Panc1 (cell line): ENCODE measurements at places on chromosomes 2 and 18. TPM values are rescaled to one million over a fixed set of nuclear protein-coding genes. Genes with fewer than 3 reads are reported as not detected.

The GORASP2 gene
- total RNA-seq, result 62.5 TPM

The PMAIP1 gene
- total RNA-seq, result 7.7 TPM

The MGAT5 gene
- total RNA-seq, result 22.1 TPM

The GCG gene
- 0.31 TPM for total RNA-seq

The HOXD3 gene
- 1.8 TPM for total RNA-seq

The ALPG gene
- total RNA-seq, result 65.3 TPM

The RBBP8 gene
- total RNA-seq, result 62.8 TPM

DNA sequence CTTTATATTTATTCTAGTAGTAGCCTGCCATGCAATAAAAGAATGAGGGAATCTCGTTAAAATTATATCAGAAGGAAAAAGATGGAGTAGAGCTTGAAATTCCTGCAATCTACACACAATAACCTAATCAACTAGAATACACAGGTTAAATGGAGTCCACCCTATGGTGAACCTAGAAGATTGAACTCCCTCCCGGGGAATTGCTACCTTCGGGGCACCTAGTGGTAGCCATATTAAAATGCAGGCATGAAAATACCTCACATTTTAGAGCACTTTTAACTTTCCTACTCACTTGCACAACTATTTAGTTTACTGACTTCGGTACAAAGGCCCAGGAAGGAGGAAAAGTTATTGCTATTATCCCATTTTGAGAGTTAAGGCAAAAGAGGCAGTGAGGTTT is 174.5 kb downstream of the SS18 start:
- no peaks in the 10 kb centered on the region for H3K4me1 ChIP-seq
- H3K4me3 ChIP-seq, result no peak overlapping the region
- H3K27me3 ChIP-seq, result peaks cover 6% of the 10 kb centered on the region; the same call in 1 of the 2 replicates
- no peak for DNase-seq

- DNase-seq, result no peak
- H3K27ac ChIP-seq, result no peak overlapping the region
- H3K4me1 ChIP-seq, result no peaks in the 10 kb centered on the region
- no peaks in the 10 kb centered on the region for H3K27me3 ChIP-seq
- H3K4me3 ChIP-seq, result no peak overlapping the region
Observed at GRCh38 chr2:124437811-124438210, 412.7 kb downstream of the CNTNAP5 start.

DNA sequence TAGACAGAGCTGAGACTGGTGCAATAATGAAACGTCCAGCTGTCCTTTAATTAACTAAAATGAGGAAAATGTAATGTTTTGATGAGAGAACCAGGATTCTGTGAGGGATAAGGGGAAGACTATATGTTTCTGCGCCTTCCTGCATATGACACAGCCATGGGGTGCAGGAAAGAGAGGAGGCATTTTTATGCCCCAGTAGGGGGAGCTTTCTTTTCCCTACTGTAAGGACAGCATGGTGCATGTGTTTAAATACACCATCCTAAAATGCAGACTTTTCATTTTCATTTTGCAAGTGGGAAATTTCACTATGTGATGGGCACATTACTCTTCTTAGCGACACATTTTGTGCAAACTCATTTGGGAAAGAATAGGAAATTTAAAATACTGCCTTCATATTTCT is 446.1 kb downstream of the ARHGAP15 start:
- H3K4me3 ChIP-seq, result no peak overlapping the region
- no peak for DNase-seq
- no peaks in the 10 kb centered on the region for H3K36me3 ChIP-seq
- no peaks in the 10 kb centered on the region for H3K27me3 ChIP-seq
- no peak overlapping the region for H3K27ac ChIP-seq

- no peaks in the 10 kb centered on the region for H3K4me1 ChIP-seq
- H3K36me3 ChIP-seq, result no peaks in the 10 kb centered on the region
- no peak for DNase-seq
- H3K27me3 ChIP-seq, result no peaks in the 10 kb centered on the region
- H3K27ac ChIP-seq, result no peak overlapping the region
Observed at GRCh38 chr2:214471990-214472389, 61.1 kb downstream of the VWC2L start.

DNA sequence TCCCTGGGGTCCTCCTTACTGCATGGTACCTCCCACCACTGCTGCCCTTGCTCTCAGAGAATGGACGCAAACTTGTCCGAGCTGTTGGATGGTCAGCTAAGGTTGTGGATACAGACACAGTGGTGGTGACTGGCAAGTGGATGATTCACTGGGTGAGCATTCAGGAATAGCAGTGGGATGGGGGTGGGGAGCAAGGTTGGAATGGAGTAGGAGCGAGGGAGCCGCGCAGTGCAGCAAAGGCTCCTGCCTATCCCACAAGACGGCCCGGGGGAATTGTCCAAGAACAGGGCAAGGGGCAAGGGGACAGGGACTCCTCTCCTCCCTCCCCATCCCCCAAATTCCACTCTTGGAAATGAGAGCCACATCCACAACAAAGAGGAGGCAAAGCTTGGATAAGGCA is 102.2 kb downstream of the PIEZO2 start:
- H3K27me3 ChIP-seq, result no peaks in the 10 kb centered on the region
- DNase-seq, result no peak
- H3K4me3 ChIP-seq, result no peak overlapping the region

DNA sequence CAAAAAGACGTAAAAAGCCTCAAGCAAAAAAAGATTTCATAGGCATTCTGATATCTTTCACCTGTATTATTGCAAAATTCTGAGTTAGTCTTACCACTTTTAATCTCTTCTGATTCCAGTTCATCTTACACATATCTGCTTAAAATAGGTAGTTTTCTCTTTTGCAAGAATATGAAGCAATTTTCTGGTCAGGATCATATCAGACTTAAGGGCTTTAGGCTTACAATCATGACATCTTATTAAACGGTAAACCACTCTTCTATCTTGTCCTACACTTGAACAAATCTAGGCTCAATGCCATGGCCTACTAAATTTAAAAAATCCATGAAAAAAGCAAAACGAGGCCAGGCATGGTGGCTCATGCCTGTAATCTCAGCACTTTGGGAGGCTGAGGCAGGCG is 50.1 kb upstream of the GAREM1 start:
- no peak overlapping the region for H3K4me3 ChIP-seq

GRCh38 chr2:136217996-136218395 is 100.0 kb upstream of the CXCR4 start:
- H3K36me3 ChIP-seq, result no peaks in the 10 kb centered on the region
- no peaks in the 10 kb centered on the region for H3K4me1 ChIP-seq
- H3K4me3 ChIP-seq, result no peak overlapping the region
- no peak overlapping the region for H3K27ac ChIP-seq

DNA sequence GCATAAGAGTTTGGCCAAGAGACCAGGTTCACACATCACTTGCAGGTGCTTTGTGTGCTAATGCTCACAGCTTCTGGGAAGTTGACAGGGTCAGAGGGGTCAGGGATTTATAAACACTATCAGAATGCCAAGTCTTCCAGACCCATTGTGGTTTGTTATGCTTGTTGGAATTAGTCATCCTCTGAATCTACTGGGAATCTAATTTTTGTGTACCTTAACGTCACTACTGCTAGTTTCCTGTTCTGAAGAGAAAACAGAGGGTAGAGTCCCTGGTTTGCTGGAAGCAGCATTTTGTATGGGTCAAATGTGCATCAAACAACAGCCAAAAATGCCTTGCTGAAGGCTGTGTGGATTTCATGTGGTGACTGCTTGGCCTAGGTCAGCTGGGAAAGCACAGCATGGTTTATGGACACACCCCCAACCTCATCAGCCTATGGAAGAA is 33.3 kb downstream of the ANTXR1 start:
- peaks cover 12% of the 10 kb centered on the region for H3K36me3 ChIP-seq
- no peaks in the 10 kb centered on the region for H3K27me3 ChIP-seq
- H3K4me3 ChIP-seq, result no peak overlapping the region
- DNase-seq, result peak; percentile 35

- no peak overlapping the region for H3K4me3 ChIP-seq
- H3K36me3 ChIP-seq, result no peaks in the 10 kb centered on the region
- no peaks in the 10 kb centered on the region for H3K27me3 ChIP-seq
- no peak for DNase-seq
- no peaks in the 10 kb centered on the region for H3K4me1 ChIP-seq
Observed at GRCh38 chr2:60717691-60718090, 38.4 kb upstream of the PAPOLG start.

- peaks cover 6% of the 10 kb centered on the region for H3K27me3 ChIP-seq
- no peaks in the 10 kb centered on the region for H3K4me1 ChIP-seq
- no peak for DNase-seq
- no peak overlapping the region for H3K27ac ChIP-seq
- no peaks in the 10 kb centered on the region for H3K36me3 ChIP-seq
- no peak overlapping the region for H3K4me3 ChIP-seq
Observed at GRCh38 chr2:98280376-98281102, 65.7 kb upstream of the CNGA3 start.

- no peaks in the 10 kb centered on the region for H3K27me3 ChIP-seq
- no peak for DNase-seq
- no peaks in the 10 kb centered on the region for H3K4me1 ChIP-seq
- H3K36me3 ChIP-seq, result no peaks in the 10 kb centered on the region
Observed at GRCh38 chr18:59704146-59704545, 6.9 kb upstream of the CCBE1 start.

DNA sequence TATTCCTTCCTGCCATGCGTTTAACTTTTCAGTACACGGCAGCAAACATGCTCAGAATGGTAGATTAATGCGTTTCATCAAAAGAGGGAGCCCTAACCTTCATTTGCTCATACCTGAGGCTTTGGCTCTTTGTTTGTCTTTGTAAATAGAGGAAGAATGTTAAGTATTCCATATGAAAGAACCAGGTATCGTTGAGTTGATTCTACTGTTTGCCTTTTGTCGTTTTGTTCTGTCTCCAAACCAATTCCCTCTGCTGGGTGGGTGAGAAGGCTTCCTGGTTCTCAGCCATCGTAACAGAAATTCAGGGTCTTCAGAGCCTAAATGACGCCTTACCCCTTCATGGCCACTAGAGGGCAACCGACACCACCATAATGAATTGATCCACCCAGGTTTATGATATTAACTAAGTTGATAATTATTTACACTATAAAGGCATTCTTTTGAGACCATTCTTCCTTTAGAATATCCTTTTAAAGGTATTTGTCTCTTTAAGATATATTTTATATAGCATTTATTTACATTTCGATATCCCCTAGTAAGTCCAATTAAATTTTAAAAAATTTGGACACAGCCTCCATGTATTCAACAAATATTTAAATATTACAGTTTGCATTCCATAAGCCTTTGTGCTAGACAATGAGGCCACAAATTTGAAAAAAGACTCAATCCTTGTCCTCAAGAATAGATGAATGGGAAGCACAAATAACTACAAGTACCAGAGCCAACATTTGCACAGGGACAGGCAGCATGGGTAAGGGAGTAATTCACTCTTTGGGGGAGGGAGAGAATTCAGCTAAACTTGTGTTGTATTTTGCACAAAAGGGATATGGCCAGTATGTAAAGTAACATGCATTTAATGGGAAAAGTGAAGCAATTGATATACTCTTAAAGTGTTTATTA is 48.1 kb downstream of the TIMM21 start:
- H3K27me3 ChIP-seq, result peaks cover 5% of the 10 kb centered on the region
- no peaks in the 10 kb centered on the region for H3K4me1 ChIP-seq
- no peaks in the 10 kb centered on the region for H3K36me3 ChIP-seq

GRCh38 chr2:85953476-85953875 is 64.7 kb upstream of the ST3GAL5 start:
- no peak for DNase-seq
- no peak overlapping the region for H3K4me3 ChIP-seq
- H3K27me3 ChIP-seq, result no peaks in the 10 kb centered on the region
- H3K36me3 ChIP-seq, result no peaks in the 10 kb centered on the region

- H3K4me3 ChIP-seq, result no peak overlapping the region
- no peaks in the 10 kb centered on the region for H3K4me1 ChIP-seq
- no peak overlapping the region for H3K27ac ChIP-seq
- H3K27me3 ChIP-seq, result no peaks in the 10 kb centered on the region
- DNase-seq, result no peak
- H3K36me3 ChIP-seq, result no peaks in the 10 kb centered on the region
Observed at GRCh38 chr18:32549248-32550110, 78.8 kb upstream of the GAREM1 start.

GRCh38 chr2:238854246-238854645 is 6.4 kb downstream of the TWIST2 start:
- no peaks in the 10 kb centered on the region for H3K36me3 ChIP-seq
- no peaks in the 10 kb centered on the region for H3K27me3 ChIP-seq
- peaks cover 6% of the 10 kb centered on the region for H3K4me1 ChIP-seq

GRCh38 chr2:71340176-71340575 is 8.6 kb downstream of the ZNF638 start:
- no peak for DNase-seq
- peaks cover 6% of the 10 kb centered on the region for H3K4me1 ChIP-seq
- no peaks in the 10 kb centered on the region; the same call in 1 of the 2 replicates for H3K36me3 ChIP-seq
- no peak overlapping the region for H3K27ac ChIP-seq
- no peak overlapping the region for H3K4me3 ChIP-seq

- no peak overlapping the region for H3K4me3 ChIP-seq
- DNase-seq, result no peak
- no peaks in the 10 kb centered on the region for H3K36me3 ChIP-seq
- no peaks in the 10 kb centered on the region for H3K27me3 ChIP-seq
Observed at GRCh38 chr2:28639836-28640235, 111.8 kb upstream of the PPP1CB start.

GRCh38 chr2:172087780-172088244 is 2.5 kb downstream of the DLX1 start:
- no peaks in the 10 kb centered on the region for H3K36me3 ChIP-seq
- no peak overlapping the region for H3K27ac ChIP-seq
- DNase-seq, result no peak
- no peak overlapping the region for H3K4me3 ChIP-seq

DNA sequence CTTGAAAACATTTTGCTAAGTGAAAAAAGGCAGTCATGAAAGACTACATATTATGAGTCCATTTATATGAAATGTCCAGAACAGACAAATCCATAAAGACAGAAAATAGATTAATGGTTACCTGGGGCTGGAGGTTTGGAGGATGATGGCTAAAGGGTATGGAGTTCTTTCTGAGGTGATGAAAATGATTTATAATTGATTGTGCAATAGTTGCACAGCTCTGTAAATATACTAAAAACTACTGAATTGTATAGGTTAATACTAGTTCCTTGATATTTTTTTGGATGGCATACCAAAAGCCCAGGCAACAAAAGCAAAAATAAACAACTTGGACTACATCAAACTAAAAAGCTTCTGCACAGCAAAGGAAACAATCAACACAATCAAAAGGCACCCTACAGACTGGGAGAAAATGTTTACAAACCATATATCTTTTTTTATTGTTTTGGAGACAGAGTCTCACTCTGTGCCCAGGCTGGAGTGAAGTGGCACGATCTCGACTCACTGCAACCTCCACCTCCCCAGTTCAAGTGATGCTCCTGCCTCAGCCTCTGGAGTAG is 21.5 kb downstream of the SOS1 start:
- no peak for DNase-seq
- no peaks in the 10 kb centered on the region for H3K27me3 ChIP-seq
- no peaks in the 10 kb centered on the region for H3K36me3 ChIP-seq
- no peaks in the 10 kb centered on the region; the same call in 1 of the 2 replicates for H3K4me1 ChIP-seq
- H3K4me3 ChIP-seq, result no peak overlapping the region

DNA sequence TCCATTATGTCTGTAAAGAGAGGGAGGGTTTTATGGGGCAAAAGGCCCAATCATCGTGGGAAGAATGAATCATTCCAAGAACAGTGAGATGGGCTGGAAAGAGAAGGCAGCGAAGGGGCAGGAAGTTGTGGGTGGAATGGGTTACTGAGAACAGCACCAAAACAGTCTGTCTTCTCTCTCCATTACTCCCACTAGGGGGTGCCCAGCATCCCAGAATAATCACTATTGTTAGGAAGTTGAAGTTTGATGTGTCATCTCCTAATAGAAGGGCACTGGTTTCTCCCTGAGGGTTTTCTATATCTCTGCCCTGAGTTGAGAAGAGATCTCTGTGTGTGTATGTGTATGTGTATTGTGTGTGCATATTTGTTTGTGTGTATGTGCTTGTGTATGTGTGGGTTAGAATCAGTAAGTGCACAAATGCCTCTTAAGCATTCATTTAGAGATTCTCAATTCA is 76.6 kb upstream of the MAP4K3 start:
- no peaks in the 10 kb centered on the region for H3K4me1 ChIP-seq
- H3K27ac ChIP-seq, result no peak overlapping the region
- no peak overlapping the region for H3K4me3 ChIP-seq
- DNase-seq, result no peak
- H3K36me3 ChIP-seq, result no peaks in the 10 kb centered on the region
